ENCODE measurements at places on chromosomes 1 and 21. TPM values are rescaled to one million over a fixed set of nuclear protein-coding genes. Genes with fewer than 3 reads are reported as not detected.

DNA sequence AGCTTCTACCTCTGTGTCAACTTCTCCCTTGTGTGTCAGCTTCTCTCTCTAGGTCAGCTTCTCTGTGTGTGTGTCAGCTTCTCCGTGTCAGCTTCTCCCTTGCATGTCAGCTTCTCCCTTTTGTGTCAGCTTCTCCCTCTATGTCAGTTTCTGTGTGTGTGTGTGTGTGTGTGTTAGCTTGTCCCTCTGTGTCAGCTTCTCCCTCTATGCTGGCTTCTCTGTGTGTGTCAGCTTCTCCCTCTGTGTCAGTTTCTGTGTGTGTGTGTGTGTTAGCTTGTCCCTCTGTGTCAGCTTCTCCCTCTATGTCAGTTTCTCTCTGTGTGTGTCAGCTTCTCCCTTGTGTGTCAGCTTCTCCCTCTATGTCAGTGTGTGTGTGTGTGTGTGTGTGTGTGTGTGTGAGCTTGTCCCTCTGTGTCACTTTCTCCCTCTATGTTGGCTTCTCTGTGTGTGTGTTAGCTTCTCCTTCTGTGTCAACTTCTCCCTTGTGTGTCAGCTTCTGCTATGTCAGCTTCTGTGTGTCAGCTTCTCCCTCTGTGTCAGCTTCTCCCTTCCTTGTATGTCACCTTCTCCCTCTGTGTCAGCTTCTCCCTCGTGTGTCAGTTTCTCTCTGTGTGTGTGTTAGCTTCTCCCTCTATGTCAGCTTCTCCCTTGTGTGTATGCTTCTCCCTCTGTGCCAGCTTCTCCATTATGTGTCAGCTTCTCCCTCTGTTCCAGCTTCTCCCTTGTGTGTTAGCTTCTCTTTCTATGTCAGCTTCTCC is 6.3 kb upstream of the UBXN10 start:
- no peak overlapping the region for H3K27ac ChIP-seq
- H3K36me3 ChIP-seq = no peaks in the 10 kb centered on the region
- no peak for DNase-seq
- H3K4me1 ChIP-seq = no peaks in the 10 kb centered on the region
- H3K27me3 ChIP-seq = peaks cover under 1% of the 10 kb centered on the region

DNA sequence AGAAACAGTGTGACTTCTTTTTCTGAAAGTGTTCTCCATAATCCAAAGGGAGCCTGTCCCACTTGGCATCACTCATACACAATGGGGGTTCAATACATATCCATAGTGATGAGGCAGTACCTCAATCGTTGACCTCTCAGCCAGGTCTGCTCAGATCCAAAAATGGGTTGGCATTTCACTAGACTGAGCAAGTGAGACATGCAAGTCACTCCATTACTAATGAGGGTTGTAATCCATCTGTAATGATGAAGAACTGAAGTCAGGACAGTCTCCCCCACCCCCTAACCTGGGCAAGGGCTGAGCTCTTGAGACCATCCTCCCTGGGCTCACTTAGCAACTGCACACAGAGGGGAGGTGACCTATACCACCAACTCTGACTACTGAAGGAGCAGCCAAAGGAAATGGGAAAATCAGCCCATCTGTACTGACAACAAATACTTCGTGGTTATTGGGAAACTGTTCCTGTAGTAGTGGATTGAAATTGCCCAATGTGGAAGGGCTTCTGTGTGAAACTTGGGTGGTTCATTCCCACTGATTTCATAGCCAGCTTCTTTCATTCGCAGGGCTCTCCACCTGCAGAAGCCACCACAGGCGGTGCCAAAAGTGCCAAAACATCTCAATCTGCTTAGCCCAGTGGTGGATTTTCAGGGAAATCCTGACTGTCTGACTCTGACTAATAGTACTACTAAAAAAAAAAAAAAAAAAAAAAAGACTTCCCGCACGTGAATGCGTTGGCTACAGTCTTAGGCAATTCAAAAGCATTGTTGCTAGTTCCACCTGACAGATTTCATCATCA is 5.0 kb downstream of the NGF start:
- no peak overlapping the region for H3K27ac ChIP-seq
- peaks cover 5% of the 10 kb centered on the region for H3K27me3 ChIP-seq
- H3K4me3 ChIP-seq = no peak overlapping the region
- H3K36me3 ChIP-seq = no peaks in the 10 kb centered on the region

GJA8 gene
- not detected for total RNA-seq

- peak; percentile 51 for DNase-seq
- no peaks in the 10 kb centered on the region for H3K4me1 ChIP-seq
- H3K36me3 ChIP-seq = no peaks in the 10 kb centered on the region
- H3K27me3 ChIP-seq = no peaks in the 10 kb centered on the region
- H3K27ac ChIP-seq = no peak overlapping the region
- no peak overlapping the region for H3K4me3 ChIP-seq
Measured at GRCh38 chr1:55288245-55288644, 73.1 kb upstream of the USP24 start.

DNA sequence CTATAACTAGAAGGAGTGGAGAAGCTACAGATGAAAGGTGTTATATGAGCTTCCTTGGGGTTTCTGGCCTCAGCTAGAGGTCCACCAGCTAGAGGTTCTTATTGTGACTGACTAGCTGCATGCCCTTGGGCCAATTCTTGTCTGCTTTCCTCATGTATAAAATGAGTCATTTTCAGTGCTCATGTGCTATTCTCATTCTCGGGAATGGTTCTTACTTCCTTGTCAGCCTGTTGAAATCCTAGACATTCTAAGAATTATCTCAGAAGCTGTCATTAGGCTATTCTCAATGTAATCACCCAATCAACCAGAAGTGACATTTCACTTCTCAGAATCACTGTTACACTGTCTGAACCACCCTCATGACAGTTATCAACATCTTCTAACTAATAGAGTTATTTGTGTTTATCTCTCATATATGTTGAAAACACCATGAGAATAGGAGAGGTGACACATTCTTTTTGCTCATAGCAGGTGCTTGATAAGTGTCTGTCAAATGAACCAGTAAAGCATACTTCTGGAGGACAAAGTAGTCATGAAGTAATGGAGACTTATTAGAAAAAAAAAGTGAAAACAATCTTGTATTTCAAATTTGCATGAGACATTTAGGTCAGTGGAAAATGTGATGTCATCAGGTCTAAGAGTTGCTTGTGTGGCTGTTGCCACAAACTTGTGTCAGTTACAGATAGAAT is 122.8 kb upstream of the IVNS1ABP start:
- H3K27ac ChIP-seq = no peak overlapping the region
- no peaks in the 10 kb centered on the region for H3K27me3 ChIP-seq
- H3K4me1 ChIP-seq = no peaks in the 10 kb centered on the region
- no peaks in the 10 kb centered on the region for H3K36me3 ChIP-seq
- H3K4me3 ChIP-seq = no peak overlapping the region

DNA sequence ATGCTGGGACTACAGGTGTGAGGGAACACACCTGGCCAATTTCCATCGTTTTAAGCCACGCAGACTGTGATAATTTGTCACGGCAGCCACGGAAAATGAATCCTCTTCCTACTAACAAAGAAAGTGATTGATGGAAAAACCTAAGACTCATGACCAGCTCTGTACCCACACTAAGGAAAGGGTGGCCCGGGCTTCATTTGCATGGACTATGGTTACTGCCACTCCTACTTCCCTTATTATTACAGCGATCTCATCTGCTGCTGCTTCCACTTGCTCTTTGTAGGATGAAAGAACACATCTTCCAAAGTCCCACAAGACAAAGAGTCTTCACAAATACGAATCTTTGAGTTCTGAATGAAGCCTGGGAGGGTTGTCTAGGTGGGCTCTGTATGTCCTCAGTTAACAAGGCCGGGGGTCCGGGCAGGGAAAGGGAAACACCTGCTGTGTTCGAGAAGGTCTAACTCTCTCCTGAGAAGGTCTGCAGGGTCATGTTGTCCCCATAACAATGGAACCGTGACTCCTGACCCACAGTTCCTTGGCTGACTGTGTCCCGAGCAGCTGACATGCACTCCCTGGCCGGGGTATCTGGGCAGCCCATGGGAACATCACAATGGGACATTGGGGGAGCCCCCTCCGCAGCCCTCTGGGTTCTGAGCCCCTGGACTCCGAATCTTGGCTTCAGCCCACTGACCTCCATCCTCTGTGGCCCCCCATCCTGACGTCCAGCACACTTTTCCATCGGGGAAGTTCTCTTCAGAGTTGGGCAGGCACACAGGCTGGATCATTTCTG is 13.3 kb upstream of the TFF1 start:
- H3K36me3 ChIP-seq = no peaks in the 10 kb centered on the region
- no peaks in the 10 kb centered on the region for H3K4me1 ChIP-seq
- no peak for DNase-seq
- H3K4me3 ChIP-seq = no peak overlapping the region

- no peaks in the 10 kb centered on the region for H3K27me3 ChIP-seq
- H3K36me3 ChIP-seq = no peaks in the 10 kb centered on the region
- H3K27ac ChIP-seq = peak within 1 kb of the TSS; percentile 65
- H3K4me1 ChIP-seq = no peaks in the 10 kb centered on the region
- H3K4me3 ChIP-seq = no peak within 1 kb of the TSS
Measured at GRCh38 chr1:153375511-153375910, at the start of gene S100A12. S100A12 (minus strand) TSS chr1:153375621; CDS start chr1:153374592, 1,029 bp downstream.

DNA sequence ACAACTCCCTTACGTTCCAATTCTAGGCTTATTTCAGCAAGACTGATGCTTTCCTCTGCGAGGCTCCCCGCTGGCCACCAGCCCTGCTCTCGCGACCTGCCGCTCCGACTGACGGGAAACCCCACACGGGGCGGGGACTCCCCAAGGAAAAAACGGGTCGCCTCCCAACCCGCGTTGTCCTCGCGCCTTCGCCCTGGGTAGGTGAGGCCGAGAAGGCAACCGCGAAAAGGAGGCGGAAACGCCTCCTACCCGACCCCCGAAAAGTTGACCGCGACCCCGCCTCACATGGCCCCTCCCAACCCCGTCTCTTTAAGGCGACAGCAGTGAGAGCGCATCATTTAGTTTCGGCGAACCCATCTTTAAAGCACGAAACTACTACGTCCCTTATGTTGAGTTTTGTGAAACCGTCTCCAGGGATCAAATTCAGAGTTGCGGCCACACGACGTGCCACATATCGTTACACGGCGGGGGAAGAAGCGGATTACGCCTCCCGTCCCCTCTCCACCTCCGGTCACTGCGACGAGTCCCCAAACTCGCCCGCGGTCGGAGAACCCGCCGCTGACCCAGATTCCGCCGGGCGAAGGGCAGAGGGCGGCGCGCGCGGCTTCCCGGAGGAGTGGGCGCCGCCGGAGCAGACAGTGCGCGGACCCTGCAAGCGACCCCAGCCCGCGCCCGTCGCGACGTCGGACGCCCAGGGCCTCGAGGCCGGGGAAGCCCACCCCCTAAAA is 1.2 kb downstream of the ANP32E start:
- peak; percentile 82 for DNase-seq
- peaks cover 20% of the 10 kb centered on the region for H3K4me1 ChIP-seq
- H3K36me3 ChIP-seq = no peaks in the 10 kb centered on the region
- peak overlapping the region; percentile 96 for H3K27ac ChIP-seq

DNA sequence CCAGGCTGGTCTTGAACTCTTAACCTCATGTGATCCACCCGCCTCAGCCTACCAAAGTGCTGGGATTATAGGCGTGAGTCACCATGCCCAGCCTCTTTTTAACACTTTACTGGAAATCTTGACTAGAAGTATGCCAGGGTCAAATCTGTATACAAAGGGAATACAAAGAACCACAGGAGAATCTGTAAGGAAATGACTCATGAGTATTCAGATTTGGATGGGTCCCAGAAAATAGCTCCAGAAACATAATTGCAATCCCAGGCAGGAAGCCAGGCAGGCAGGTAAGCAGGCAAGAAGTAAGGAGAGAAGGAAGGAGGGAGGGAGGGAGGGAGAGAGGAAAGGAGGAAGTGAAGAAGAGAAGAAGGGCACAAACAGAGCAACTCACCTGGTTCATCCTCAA is 22.8 kb upstream of the TIAM1 start:
- H3K36me3 ChIP-seq = no peaks in the 10 kb centered on the region
- H3K27ac ChIP-seq = no peak overlapping the region
- no peaks in the 10 kb centered on the region for H3K4me1 ChIP-seq
- no peaks in the 10 kb centered on the region for H3K27me3 ChIP-seq
- no peak for DNase-seq

C1orf116 gene
- total RNA-seq = 0.52 TPM

PADI2 gene
- 0.12 TPM for total RNA-seq

DNA sequence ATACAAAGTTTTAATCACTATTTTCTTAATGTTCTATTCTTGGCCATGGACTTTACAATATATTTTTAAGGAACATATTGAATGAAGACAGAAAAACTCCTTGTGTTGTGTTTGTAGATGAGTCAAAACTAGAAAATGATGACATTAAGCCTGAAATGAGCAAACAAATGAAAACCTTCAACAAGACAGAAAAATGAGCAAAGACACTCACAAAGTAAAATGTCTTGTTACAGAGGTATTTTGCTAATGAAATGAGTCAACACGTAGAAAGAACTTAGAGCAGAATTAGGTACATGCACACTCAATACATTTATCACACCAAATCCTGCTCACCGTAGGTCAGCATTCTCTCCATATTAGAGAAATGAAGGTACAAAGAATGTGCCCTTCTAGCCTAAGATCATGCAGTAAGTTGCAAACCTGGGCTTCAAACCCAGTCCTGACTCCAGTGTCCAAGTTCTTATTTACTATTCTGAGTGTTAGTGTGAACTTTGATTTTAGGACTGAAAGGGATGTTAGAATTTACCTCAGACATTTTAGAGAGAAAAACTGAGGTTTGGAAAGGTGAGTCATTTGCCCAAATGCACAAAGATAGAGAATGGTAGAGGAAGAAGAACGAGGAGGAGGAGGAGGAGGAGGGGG is 133.9 kb upstream of the SGIP1 start:
- no peaks in the 10 kb centered on the region for H3K36me3 ChIP-seq
- no peak overlapping the region for H3K27ac ChIP-seq
- no peak for DNase-seq
- H3K4me3 ChIP-seq = no peak overlapping the region

GRCh38 chr1:229434641-229435051 is 752 bp upstream of the ACTA1 start:
- H3K4me1 ChIP-seq = peaks cover 38% of the 10 kb centered on the region
- H3K4me3 ChIP-seq = no peak overlapping the region
- H3K36me3 ChIP-seq = peaks cover 7% of the 10 kb centered on the region
- peak; percentile 28 for DNase-seq
- H3K27me3 ChIP-seq = peaks cover 55% of the 10 kb centered on the region

PAPPA2 gene
- 0.30 TPM for total RNA-seq

DNA sequence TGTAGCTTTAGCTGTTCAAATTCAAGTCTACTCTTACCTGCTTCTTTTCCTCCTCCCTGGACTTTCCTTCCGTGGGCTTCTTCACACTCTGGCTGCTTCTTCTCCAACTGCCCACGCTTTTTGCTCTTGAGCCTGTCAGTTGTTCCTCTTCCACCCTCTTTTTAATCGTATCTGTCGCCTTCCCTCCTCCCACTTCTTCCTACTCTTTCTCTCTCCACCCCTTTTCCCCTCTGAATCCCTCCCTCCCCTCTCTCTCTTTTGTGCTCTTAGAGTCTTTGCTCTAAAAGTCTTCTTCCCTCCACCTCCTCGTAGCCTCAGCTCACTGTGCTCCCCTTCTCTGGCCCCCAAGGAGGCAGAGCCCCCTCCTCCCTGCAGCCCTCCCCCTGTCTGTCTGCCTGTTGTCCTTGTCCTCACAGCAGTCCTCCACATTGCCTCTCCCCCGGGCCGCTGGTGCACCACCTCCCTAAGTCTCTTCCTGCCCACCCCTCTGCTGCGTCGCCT is 12.9 kb upstream of the GJA5 start:
- H3K4me3 ChIP-seq = no peak overlapping the region
- H3K27me3 ChIP-seq = no peaks in the 10 kb centered on the region
- DNase-seq = no peak
- H3K36me3 ChIP-seq = no peaks in the 10 kb centered on the region
- H3K4me1 ChIP-seq = peaks cover 57% of the 10 kb centered on the region

AMY1B gene
- not detected for total RNA-seq
